ENCODE measurements at places on chromosomes 7 and 10. TPM values are rescaled to one million over a fixed set of nuclear protein-coding genes. Genes with fewer than 3 reads are reported as not detected.

DNA sequence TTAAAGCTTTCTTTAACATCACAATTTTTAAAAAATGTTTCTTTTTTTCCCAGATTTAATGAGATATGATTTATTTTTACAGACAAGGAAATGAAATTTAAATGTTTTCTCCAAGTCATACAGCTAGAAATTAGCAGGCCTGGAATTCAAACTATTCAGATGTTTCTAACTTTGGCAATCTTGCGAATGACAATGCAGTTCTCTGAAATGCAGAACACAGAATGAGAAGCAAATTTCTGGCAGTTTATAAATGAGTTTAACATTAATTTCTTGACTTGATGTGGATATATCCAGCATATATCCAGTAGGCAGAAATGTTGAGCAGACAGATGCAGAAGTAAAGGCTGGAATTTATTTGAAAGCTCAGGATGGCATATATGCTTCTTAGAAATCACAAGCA, 227.5 kb downstream of the THSD7A start:
- H3K27me3 ChIP-seq: no peaks in the 10 kb centered on the region
- H3K4me1 ChIP-seq: no peaks in the 10 kb centered on the region
- H3K27ac ChIP-seq: no peak overlapping the region
- no peak for DNase-seq
- no peaks in the 10 kb centered on the region for H3K36me3 ChIP-seq

DNA sequence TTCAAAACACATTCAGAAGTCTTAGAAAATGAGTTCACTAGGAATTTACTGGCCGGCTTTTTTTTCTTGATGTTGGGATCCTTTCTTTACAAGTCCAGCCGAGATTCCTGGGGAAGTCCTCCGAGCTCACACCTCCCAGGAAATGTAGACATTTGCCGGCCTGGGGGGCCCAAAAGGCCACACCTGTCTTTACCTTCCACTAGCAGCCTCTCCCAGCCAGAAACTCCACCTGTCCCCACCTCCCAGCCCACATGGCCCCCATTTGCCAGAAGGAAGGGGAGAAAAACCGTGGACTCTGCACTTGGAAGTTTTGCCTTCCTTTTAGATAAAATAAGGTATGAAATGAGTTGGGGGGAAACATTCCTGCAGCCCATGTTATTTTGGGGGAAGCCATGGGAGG, 27.6 kb upstream of the EMX2 start:
- H3K4me3 ChIP-seq: no peak overlapping the region
- H3K4me1 ChIP-seq: no peaks in the 10 kb centered on the region
- H3K27ac ChIP-seq: no peak overlapping the region
- H3K36me3 ChIP-seq: no peaks in the 10 kb centered on the region

The MKX gene
- total RNA-seq: 1.0 TPM

The THAP5 gene
- total RNA-seq: 31.1 TPM

The SPDYE6 gene
- total RNA-seq: not detected

The MPP7 gene
- total RNA-seq: 16.3 TPM

Data from activated T-cell treated with anti-CD3 and anti-CD28 coated beads, Interleukin-2, amount 50 U/mL, for 72 hours (primary cell).